HFF-Myc (cell line): ENCODE measurements at places on chromosomes 7 and 10.
A peak's percentile ranks its signal among the peaks of the same experiment; 100 is the strongest.

DNA sequence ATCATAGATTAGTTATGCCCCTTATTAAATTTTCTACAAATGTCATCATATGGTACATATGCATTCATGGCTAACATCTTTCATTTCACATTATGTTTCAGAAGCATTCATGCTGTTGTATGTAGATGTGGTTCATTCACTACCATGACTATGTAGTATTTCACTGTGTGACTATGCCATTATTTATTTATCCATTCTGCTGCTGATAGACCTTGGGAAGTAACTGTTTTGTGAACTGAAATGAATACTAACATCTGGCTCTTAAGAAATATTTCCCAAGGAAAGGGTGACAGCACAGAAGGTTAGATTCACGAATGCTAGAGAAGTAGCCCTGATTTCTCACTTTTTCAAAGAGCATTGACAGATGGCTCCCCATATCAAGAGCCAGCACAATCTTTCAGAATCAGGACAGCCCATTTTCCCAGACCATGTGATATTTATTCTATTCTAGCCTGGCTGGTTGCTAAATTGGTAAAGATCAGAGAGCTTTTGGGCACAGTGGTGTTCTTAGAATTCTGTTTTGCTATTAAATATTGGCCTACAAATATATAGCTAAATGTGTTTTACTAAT lies 157.4 kb downstream of the DYNC1I1 start:
- no peak for DNase-seq

GRCh38 chr10:125013529-125013872 lies 71.6 kb downstream of the ZRANB1 start:
- no peak for DNase-seq

DNA sequence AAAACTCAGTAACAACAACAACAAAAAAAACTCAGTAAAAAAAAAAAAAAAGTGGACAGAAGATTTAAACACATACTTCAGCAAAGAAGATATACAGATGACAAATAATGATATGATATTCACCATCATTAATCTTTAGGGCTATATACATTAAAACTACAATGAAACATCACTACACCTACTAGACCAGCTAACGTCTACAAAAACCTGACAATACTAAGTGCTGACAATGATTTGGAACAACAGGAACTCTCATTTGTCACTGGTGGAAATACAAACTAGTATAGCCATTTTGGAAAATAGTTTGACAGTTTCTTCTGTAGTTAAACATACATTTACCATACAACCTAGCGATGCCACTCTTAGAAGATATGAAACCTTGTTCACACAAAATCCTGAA lies 171.8 kb upstream of the RHEB start:
- DNase-seq, result no peak

- DNase-seq, result no peak
Measured at GRCh38 chr7:142894112-142894984, 8.8 kb upstream of the TRPV6 start.

DNA sequence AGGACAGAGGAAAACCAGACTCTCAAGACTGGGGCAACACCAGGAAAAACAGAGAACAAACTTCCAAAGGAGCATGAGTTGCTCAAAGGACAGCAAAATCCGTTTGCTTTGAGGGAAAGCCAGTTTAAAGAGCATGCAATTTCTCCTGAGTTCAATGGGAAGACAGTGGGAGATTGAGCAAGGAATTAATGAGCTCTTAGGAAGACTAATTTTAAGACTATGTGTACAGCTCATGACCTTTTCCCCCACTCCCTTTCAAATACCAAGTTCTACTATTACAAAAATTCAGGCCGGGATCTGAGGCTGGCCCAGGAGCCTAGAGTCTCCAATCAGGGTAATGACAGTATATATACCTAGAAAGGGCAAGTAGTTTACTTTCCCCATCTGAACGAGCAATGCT lies 79.2 kb downstream of the EPDR1 start:
- DNase-seq, result no peak

- no peak for DNase-seq
Measured at GRCh38 chr10:132746801-132747625, 38.9 kb downstream of the NKX6-2 start.

DNA sequence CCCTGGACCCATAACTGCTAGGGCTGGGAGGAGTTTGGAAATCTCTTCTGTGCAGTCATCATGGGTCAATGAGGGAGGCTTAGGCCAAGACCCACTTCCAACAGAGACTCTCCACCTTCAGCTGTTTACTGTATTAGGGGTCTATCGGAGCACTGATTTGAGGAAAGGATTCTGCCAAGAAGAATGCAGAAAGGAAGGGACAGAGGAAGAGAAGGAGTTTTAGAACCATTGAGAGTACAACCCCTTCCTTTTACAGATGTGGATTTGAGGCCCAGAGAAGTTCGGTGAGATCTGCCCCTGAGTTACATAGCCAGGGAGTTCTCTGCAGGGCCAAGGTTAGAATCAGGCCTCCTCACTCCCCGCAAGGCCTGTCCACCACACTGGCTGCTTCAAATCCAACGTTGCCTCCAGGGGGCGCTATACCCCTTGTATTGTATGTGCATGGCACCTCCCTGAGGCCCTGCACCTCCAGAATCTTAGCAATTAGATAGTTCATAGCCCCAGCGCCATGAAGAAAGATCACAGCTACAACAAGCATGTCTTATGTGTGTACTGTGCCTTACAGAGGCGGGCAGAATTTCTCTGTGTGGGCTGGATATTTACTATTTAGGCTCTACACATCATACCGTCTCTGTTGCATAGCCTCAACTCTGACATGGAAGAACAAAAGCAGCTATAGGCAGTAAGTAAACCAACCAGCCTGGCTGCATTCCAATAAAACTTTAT lies 246.8 kb downstream of the SKIDA1 start:
- DNase-seq, result peak; percentile 85

- no peak for DNase-seq
Measured at GRCh38 chr7:119270644-119271043, 1002.3 kb upstream of the KCND2 start.

DNA sequence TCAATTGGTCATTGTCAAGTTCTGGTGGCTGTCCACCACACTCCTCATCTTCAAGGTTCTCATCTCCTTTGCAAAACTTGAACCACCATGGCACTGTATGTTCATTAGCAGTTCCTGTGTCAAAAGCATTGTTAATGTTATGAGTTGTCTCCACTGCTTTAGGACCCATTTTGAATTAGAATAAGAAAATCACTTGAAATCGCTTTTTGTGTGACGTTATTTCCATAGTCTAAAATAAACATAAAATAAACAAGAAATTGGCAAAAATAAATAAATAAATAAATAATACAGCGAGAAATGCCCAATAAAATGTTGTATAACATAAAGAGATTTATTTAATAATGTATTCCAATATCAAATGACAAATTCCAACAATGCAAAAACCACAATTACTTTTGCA lies 195.5 kb upstream of the CDC14C start:
- no peak for DNase-seq

DNA sequence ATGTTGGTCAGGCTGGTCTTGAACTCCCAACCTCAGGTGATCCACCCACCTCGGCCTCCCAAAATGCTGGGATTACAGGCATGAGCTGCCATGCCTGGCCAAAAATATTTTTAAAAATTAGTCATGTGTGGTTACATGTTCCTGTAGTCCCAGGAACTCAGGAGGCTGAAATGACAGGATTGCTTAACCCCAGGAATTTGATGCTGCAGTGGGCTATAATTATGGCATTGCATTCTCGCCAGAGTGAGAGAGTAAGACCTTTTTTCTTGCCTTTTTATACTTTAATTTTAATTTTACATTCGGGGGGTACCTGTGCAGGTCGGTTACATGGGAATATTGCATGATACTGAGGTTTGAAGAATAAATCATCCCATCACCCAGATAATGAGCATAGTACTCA lies 86.6 kb upstream of the ZNF92 start:
- DNase-seq, result no peak

DNA sequence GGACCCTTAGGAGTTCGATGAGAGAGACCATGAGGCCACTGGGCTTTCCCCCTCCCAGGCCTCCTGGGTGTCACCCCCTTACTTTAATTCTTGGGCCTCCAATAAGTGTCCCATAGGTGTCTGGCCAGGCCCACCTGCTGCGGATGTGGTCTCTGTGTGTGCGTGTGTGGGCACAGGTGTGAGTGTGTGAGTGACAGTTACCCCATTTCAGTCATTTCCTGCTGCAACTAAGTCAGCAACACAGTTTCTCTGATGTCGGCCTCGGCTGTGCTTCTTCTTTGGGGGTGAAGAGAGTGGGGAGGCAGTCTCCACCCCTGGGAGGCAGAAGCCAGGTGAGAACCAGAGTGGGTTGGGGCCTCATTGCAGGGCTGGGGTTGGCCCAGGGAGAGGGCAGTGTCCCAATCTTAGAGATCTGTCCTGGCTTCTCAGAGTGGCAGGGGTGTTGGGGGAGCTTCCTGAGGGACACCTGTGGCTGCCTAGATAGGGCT lies 1.5 kb downstream of the PVRIG start:
- no peak for DNase-seq

DNA sequence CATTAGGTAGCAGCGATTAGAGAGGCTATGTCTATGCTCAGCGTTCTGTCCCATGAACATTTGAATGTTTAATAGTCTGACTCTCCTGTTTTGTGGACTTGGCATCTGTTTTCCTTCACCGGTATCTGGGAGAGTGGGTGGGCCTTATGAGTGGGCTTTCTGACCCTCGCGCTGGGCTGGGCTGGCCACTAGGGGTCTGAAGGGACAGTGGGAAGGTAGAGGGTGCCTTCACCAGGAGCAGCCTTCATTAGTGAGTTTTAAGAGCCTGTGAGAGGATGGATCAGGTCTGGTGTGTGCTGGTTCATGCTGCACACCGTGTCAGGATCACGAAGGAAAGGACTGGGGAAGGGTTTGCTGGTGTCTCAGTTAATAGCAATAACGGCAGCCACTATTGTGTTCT lies 33.4 kb downstream of the DCLRE1A start:
- no peak for DNase-seq

- no peak for DNase-seq
Measured at GRCh38 chr10:5070648-5071410, 23.4 kb upstream of the AKR1C3 start.

DNA sequence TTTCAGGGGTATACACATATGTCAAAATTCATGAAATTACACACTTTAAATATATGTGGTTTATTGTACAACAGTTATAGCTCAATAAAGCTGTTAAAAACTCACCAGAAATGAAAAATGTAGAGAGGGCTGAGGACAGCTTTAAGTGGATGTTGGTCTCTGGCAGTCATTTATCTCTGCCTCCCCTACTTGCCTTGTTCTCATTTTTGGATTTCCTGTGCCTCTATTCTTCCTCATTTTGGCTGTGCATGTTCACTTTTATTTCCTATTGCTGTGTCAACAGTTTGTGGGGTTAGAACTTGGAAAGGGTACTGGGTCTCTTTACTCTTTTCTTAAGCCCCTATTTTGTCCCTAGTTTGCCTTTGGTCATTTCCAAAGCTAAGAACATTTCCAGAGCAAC lies 18.6 kb upstream of the MEST start:
- DNase-seq, result no peak

GRCh38 chr7:29099896-29100847 lies 46.2 kb downstream of the CPVL start:
- no peak for DNase-seq

GRCh38 chr7:94300176-94300835 lies 94.4 kb upstream of the COL1A2 start:
- DNase-seq, result no peak

DNA sequence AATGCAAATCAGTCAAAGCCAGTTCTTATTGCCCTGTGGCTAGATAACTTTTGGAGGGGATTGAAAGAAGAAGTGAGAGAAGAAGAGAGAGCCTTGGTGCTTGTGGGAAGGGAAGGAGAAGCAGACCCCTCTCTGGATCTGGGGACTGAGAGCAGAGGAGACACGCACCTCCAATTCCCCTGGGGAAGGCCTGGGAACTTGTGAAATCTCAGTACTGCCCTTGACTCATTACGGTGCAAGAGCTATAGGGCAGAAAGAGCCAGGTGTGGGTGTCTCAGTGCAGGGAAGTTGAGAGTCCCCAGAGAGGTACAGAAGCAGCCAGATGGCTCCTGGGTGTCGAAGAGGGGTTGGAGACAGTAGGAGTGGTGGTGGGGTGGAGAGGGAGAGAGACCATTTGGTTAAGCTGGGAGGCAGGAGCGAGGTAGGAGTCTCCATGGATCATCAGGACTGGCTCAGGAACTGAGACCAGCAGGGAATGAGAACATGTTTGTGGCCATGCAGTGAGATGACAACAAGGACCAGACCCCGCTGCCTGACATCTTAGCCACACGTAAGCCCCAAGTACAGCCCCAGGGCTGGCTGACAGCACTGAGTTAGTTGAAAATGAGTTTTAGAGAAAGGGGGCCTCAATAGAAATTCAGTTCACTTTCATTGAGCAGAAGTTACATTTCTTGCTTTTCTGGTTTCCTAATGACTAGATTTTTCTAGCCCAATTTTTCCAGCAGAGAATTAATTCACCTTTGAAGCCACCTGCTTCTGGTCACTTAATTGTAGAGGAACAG lies 238.2 kb downstream of the BUB3 start:
- DNase-seq, result no peak

DNA sequence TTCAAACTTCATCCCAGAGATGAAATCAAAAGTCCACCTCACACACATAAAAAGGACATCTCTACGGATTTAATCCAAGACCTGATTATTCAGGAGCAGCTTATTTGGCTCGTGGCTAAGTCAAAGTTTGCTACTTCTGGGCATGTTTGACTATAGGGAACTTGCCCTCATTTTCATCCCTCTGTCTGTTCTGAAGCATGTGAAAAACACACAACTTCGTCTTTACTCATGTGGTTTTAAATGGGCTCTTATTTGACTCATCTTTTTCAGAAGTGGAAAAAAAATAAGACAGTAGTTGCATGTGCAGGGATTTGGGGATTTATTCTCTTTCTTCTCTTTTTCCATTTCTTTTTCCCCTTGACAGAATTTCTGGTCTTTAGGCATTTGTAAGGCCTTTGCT lies 295.9 kb downstream of the TFEC start:
- no peak for DNase-seq

- DNase-seq, result no peak
Measured at GRCh38 chr10:93131986-93132385, 58.3 kb downstream of the CYP26A1 start.

- no peak for DNase-seq
Measured at GRCh38 chr10:35545878-35546590, 59.1 kb upstream of the GJD4 start.

DNA sequence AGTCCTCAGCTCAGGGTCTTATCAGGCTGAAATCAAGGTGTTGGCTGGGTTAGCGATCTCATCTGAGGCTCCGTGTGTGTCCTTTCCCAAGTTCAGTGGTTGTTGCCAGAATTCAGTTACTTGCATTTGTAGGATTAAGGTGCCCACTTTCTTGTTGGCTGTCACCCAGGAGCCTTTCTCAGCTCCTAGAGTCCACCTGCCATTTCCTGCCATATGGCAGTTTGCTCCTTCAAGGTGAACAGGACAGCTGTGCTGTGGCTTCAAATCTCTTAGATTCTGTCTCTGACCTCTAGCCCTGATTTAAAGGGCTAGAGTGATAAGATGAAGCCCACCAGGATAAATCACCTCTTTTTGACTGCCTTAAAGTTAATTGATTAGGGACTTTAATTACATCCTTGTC lies 1.0 kb upstream of the HIF1AN start:
- DNase-seq, result no peak
